Pancreas (tissue), 10 donors: ENCODE measurements at places on chromosomes 6 and 20.

- no peak for DNase-seq
Observed at GRCh38 chr20:42678895-42679294, 510.8 kb downstream of the PTPRT start.

GRCh38 chr20:23568320-23568970, at the start of gene CST9L:
Gene CST9L (minus strand): TSS chr20:23568484. CDS start chr20:23568450, 34 bp downstream.
- DNase-seq, result no peak

DNA sequence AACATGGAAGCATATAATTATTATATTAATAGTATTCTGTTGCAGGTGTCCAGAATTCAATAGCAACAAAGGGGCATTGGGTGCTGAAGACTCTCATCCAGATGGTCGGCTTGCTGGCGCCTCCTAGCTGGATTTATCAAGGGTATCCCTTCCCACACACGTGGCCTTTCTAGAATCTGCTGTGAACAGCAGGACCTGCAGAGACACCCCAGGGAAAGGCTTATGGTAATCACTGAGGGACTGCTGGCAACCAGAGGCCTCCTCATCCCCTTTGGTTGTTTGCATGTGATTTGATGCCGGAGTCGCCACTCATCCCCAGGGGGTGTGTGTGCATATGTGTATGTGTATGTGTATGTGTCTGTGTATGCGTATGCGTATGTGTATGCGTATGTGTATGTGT, 20.6 kb downstream of the ZFP64 start:
- no peak for DNase-seq

- DNase-seq, result peak; percentile 32
Observed at GRCh38 chr6:158039178-158039557, 57.5 kb downstream of the SYNJ2 start.

DNA sequence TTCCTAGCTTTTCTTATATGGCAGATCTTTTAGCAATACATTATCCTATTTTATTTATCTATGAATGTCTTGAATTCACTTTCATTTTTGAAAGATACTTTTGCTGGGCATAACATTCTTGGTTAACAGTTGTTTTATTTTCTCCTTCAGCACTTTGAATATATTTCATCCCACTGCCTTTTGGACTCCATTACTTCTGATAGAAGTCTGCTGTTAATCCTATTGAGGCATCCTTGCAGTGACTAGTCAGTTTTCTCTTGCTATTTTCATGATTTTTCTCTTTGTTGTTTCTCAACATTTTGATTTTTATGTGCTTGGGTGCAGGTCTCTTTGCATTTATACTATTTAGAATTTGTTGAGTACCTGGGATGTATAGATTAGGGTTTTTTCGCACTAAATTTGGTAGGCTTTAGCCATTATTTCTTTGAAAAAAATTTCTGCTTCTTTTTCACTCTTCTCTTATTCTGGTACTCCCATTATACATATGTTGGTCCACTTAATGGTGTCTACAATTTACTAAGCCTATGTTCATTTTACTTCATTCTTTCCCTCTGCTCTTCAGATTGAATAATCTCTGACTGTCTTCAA, 53.2 kb downstream of the PHACTR3 start:
- no peak for DNase-seq

GRCh38 chr6:53426667-53427270, 78.0 kb upstream of the ELOVL5 start:
- no peak for DNase-seq

DNA sequence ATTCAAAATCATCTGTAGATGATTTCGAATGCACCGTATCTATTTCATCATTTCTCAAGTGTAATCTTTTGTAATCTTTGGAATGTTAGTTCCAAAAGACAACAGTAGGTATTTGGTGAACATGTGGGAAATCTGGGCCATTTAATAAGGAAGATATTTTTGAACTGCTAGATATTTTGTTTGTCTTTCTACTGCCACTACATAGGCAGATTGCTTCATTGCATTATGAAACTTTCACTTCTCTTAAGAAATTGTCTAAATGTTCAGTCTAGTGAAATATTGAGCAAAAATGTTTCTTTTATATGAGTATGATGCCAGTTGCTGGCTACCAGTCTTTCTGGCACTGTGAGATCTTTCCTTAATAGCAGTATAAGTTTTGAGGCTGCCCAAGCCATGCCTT, 527.8 kb upstream of the RNF217 start:
- no peak for DNase-seq

- no peak for DNase-seq
Observed at GRCh38 chr6:95209074-95209473, 368.3 kb upstream of the MANEA start.

DNA sequence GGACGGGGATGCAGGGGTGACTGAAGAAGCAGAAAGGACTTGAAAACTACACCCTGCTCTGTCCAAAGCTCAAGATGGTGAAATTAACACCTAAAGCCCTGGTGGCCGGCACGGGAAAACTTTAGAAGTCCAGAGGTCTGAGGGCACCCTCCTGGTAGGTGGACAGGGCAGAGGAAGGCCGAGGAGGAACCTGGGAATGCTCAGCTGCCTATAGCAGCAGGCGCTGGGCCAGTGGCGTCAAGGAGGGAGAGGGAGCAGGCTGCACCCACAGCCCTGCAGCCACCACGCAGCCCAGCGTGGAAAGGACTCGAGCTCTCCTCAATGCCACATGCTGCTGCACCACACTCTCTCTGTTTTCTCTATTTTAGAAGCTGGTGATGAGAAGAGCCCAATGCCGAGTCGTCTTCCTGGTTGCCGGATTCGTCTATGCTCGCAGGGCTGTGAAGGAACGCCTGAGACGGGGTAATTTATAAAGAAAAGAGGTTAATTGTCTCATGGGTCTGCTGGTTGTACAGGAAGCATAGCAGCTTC, 248.3 kb upstream of the AFDN start:
- DNase-seq, result no peak

DNA sequence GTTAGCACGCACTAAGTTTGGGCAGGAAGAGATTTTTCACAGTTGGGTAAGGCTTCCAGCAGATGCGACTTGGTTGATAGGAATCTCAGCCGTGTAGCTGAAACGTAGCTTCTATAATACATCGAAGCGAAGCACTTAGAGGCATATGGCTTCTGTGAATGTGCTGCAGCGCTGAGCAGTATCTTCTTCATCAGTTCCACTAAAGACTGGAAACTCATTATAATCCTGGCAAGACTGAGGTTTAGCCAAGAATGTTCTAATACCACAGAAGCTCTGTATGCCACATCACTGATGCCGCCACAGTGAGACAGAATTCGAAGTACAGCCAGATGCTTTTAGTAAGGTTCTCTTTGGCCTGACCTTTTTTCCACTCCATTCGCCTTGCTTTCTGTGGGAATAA, 680.2 kb upstream of the AGPAT4 start:
- DNase-seq, result no peak

DNA sequence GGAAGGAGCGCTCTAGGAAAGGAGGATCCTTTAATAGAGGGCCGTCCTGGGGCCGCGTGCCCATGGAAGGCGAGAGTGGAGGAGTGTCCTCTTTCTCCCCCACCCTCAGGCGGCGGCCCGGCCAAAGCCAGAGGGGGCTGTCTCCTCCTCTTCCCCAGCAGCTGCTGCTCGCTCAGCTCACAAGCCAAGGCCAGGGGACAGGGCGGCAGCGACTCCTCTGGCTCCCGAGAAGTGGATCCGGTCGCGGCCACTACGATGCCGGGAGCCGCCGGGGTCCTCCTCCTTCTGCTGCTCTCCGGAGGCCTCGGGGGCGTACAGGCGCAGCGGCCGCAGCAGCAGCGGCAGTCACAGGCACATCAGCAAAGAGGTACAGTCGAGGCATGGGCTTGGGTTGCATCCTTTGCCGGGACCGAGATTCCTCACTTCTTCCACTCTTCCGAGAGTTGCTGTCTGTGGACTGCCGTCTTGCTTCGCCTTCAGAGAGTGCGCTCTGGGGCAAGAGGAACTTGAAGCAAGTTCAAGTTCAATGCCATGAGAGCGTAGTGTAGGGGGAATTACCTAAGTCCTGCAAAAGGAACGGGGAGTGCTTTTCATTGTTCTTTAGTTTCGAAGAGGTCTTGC, at the start of gene LAMA2:
Gene LAMA2, plus strand, starts transcription at position 148 of the 621 bp plus-strand sequence. Its CDS starts 108 bp downstream, at position 256.
- peak; percentile 13 for DNase-seq

DNA sequence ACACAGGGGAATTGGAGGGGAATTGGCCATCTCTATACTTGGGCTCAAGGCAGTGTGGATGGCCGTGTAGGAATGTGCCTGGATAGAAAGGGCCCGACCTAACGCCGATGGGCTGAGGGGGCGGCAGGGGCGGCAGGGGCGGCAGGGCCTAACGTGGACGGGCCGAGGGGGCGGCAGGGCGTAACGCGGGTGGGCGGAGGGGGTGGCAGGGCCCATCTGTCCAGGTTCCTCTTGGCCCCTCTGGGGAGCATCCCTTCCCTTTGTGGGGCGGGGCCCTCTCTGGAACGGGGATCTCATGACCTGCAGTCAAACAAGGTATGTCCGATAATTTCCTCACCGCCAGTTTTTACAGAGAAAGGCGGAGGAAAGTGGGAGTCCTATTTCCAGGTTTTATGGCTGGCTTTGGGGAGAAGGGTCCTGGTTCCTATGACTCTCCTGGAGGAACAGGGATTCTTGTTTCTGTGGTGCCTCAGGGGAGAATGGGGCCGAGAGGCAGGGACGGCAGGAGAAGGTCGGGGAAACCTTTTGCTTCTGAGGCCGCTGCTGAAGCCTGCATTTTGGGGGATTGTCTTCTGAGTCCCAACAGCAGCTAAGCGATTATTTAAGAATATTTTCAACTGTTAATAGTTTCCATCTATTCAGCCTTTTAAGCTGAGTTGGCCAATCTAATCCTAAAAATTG, 100.8 kb upstream of the FRMD1 start:
- no peak for DNase-seq

DNA sequence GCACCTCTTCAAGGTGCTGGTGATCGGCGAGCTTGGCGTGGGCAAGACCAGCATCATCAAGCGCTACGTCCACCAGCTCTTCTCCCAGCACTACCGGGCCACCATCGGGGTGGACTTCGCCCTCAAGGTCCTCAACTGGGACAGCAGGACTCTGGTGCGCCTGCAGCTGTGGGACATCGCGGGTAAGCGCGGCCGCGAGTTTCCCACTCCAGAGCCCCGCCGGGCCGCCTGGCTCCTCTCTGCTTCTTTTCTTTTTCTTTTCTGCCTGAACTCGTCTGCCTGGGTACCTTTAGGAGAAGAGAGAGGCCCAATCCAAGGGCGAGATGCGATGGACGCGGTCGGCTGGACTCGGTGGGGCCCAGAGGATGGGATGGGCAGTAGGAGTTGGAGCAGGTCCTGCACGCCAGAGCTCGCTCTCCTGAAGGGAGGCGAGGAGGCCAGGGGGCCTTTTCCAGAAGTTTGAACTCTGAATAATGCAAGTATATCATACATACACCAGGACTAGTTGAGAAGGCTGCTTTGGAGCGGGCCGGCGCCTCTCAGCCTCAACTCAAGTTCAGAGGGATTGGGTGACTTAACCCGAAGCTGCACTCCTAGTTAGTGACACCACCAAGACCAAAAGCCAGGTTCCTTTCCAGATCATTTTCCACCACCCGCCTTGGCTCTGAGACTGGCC, 445 bp downstream of the RAB32 start:
- DNase-seq, result no peak

DNA sequence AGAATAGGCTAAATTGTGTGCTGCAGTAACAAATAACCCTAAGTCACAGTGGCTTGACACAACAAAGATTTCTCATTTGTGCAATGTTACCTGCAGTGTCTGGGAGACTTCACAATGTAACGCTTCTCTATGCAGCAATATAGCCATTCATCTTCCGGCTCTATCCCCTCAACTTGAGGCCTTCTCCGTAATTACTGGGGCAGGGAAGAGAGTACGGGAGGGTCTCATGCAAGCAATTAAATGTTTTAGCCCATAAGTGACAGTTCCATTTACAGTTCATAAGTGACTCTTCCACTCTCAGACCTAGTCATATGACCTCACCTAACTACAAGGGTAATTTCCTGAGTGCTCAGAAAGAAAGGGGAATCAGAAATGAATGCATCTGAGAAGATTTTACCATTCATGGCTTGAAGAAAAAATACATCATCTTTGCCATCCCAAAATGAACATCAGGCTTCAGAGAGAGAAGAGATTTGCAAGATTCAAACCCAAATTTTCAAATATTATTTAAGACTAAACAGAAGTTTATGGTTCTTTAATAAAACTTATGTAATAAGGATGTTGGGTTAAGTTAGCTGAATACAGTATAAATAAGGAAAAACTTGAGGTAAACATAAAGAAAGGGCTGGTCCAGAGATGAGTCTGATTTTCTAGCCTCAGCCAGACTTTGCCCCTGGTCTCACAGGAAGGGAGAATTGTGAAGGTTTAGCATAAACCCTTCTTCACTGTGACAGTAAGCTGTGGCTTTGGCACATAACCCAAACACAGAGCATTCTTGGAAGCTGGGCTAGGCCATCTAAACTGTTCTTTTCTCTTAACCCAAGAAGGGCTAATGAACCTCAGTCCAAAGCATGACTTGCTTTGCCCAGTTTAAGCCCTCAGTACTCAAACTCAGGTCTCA, 13.3 kb downstream of the GPR6 start:
- DNase-seq, result no peak

- DNase-seq, result no peak
Observed at GRCh38 chr20:44394452-44394701, 38.9 kb downstream of the HNF4A start.

GRCh38 chr6:33289784-33290315, 449 bp downstream of the PFDN6 start:
- DNase-seq, result no peak

- no peak for DNase-seq
Observed at GRCh38 chr20:5657190-5657875, 92.9 kb upstream of the SHLD1 start.

GRCh38 chr6:224350-224749, 67.9 kb upstream of the DUSP22 start:
- no peak for DNase-seq

GRCh38 chr20:11305406-11305805, 612.3 kb upstream of the BTBD3 start:
- no peak for DNase-seq

DNA sequence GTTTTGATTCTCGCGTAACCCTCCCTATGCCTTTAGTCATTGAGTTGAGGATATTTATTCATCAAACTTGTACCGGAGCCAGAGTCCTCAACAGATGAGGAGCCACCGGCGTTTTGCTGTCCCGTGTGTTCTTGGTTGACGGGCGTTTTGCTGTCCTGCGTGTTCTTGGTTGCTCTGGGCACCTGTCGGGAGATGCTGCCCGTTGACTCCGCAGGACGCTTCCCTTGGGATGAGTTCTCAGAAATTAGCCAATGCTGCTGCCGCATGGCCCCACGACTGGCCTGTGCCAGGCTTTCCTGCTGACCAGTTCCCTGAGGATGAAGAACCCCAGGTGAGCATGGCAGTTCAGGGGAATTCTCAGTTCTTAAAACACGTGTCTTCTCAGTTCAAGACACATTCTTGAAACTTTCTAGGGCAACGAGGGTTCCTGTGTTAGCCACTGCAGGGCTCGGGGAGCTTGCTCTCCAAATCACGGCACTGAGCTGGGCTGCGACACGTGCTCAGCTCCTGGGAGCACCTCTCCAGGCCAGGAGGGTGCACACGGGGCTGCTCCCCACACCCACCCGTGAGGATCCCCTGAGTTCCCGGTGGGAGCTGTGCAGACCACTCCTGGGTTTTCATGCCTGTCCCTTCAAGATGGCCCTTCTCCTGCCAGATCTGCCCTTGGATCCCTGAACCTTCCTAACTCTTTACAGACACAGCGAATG, 265.6 kb downstream of the SMOC2 start:
- no peak for DNase-seq

- peak; percentile 9 for DNase-seq
Observed at GRCh38 chr20:56945057-56945456, 316.0 kb downstream of the TFAP2C start.
